ENCODE measurements at places on chromosomes 11 and 22.

- no peak for DNase-seq
Measured at GRCh38 chr11:121281698-121282097, 10.9 kb upstream of the SC5D start.

DNA sequence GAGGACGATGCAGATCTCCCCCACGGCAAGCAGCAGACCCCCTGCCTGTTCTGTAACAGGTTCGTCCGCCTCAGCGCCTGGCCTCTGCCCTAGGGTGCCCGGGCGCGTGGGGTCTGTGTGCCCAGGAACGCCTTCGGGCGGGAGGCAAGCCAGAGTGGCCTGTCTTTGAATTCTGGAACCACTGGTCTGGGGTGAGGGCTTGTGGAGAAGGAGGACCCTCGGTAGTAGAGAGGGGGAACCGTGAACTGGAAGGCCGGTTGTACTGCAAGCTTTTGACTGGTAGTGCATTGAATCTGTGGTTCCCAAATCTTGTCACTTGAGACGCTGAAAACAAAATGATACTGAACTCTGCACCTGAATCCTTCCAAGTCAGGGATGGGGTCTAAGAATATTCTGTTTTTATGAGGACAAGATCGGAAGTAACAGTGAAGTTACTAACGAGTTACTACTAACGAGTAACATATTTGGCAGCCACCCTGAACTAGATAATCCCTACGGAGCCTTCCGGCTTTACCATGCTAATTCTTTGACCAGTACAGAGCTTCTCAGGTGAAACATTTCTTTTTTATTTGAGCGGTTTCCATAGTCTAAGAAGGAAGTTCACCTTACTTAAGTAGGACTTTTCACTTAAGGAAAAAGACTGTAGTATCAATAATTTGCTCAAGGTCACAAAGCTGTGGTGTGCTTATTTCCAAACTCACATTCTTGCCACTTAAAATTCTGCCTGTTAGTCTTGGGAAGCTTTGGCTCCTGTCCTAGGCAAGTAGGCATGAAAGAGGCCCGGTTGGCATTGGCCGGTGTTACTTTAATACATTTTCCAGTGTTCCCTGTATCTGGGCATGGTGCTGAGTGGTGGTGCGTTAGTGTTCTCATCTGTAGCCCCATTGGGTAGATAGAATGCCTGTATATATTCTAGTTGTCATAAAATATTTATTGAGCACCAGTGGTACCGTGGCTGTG lies 860 bp downstream of the PRMT3 start:
- no peak for DNase-seq

GRCh38 chr11:8818421-8818820 lies 92.6 kb upstream of the AKIP1 start:
- DNase-seq = no peak

- no peak for DNase-seq
Measured at GRCh38 chr11:7520981-7521487, 7.2 kb downstream of the PPFIBP2 start.

GRCh38 chr11:7062534-7062933 lies 26.3 kb upstream of the RBMXL2 start:
- no peak for DNase-seq

DNA sequence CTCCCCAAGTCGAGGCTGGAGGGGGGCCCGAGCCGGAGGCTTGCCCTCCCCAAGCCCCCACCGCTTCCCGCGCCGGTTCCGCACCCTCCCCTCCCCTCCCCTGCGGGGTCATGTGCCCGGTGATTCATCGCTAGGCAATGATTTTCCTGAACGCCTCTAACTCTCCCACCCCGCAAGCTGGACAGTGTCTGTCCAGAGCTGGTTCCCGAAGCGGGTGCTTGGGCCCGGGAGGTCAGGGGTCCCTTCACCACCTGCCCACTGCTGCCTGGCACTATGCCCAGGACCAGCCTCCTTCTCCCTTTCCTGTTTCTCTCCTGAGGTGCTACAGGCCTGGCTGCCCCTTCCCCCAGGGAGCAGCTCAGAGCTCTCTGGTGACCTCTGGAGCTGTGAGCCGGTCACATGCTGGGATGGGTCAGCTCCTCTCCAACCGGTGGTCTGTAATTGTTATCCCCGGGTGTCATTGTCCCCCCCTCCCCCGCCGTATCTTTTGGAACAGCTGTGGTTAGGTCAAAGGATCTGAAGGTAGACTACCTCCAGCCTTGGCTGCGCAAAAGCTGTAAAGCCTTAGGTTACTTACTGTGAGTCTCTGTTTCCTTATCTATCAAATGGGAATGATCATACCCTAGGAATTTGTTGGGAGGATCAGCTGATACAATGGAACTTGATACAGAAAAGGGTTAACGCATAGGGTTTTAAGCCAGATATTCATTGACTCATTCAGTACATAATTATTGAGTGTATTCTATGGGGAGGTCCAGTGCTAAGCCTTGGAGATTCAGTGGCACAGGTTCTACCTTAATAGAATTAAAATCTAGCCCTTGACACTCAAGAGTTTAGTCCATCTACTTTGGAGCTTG lies 753 bp downstream of the STX3 start:
- DNase-seq = no peak

DNA sequence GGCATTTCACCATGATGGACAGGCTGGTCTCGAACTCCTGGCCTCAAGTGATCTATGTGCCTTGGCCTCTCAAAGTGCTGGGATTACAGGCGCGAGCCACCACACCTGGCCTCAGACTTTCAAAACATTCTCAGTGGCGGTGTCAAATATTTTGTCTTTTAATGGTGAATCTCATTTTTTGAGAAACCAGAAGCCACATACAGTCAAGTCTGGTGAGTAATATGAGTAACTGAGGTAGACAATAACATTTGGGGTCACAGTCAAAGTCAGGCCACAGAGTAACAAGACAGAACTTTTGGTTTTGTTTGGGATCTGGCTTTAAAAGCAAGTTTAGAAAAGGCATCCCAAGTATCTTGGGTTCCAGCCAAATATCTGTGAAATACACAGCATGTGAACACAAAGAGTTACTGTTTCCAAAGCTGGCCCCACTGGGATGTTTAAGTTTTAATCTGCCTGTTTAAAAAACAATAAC lies 5.6 kb upstream of the TMA7B start:
- no peak for DNase-seq

- DNase-seq = no peak
Measured at GRCh38 chr11:82267186-82267585, 466.5 kb downstream of the FAM181B start.

DNA sequence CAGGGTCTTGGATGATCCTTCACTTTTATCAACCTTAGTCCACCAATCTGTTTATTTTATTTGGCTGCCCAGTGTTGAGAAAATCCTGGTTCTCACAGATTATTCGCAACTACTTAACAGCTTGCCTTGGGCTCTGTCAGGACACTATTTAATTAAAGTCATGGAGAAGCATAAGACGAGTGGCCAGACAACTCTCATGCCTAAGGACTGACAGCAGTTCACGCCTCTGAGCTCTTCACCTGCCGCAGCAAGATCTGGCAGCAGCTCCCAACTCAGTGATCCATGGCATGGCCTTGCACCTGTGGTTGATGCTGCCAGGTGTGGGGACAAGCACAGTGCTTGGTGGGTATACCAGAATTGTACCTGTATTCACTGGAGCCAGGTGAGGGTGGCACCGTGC lies 37.8 kb downstream of the HIRA start:
- no peak for DNase-seq

DNA sequence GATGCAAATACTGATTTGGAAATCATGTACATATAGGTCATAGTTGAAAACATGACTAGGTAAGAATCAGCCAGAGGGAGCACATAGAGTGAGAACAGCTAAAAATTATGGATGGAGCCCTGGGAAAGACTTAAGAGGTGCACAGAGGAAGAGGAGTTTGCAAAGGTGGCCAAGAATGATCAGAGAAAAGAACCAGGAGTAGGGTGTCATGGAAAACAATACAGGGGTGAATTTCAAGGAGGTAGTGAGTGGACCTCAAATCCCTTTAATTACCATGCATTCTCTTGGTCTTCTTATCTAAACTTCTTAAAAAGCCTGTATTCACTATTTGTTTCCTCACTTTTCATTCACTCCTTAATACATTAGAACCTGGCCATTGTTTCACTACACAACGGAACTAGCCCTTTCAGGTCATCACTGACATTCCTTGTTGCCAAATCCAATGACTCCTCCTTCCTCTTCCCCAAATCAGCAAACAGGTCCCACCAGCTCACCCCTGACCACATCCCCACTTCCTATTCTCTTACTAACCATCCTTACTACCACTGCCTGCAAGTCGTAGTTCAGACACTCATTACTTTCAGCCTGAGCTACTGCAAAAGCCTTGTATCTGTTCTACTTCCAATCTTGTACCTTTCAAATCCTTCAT lies 22.6 kb downstream of the BUD13 start:
- no peak for DNase-seq
